Ascending aorta (tissue), 2 donors: ENCODE measurements at places on chromosomes 11 and 22. TPM values are rescaled to one million over a fixed set of nuclear protein-coding genes. Genes with fewer than 3 reads are reported as not detected.

- DNase-seq: no peak
Observed at GRCh38 chr11:94741022-94741679, 27.0 kb upstream of the AMOTL1 start.

The HBB gene
- total RNA-seq: 1,146 TPM

GRCh38 chr11:58391879-58392278 is 14.8 kb downstream of the OR5B3 start:
- no peak for DNase-seq

The SOX6 gene
- 1.6 TPM for total RNA-seq

GRCh38 chr11:64842851-64843685 is 1.4 kb downstream of the CDC42BPG start:
- DNase-seq: no peak

DNA sequence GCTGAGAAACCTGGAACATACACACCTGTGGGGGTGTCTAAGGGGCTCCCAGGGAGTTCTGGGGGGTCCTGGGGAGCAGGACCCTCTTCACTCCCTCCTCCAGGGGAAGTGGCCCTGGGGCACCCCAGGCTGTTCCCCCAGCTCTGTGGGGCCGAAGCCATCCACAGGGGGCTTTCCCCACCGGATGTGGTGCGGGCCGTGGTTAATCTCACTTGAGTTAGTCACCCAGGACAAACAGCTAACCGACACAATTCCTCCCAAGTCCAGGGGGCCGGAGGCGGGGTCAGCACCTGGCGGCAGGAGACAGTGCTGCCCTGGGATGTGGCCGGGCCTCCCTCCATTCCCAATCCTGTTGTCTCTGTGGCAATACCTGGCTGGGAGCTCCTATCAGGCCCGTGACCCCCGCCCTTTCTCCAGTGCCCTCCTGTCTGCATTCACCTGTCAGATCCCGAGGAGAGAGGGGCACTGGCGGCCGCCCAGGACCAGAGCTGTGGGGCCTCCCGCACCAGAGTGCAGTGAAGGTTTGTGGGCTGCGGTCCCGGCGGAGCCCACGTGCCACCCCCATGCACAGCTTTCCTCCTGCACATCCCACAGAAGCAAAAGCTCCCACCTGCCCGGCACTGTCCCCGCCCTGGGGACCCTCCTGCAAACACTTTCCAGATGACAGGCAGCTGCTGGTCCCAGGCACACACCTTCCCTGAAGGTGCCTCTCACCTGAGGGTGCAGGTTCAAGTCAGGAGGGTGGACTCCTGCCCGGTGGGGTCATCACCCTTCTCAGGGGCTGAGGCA is 5.2 kb upstream of the MUC5AC start:
- no peak for DNase-seq

DNA sequence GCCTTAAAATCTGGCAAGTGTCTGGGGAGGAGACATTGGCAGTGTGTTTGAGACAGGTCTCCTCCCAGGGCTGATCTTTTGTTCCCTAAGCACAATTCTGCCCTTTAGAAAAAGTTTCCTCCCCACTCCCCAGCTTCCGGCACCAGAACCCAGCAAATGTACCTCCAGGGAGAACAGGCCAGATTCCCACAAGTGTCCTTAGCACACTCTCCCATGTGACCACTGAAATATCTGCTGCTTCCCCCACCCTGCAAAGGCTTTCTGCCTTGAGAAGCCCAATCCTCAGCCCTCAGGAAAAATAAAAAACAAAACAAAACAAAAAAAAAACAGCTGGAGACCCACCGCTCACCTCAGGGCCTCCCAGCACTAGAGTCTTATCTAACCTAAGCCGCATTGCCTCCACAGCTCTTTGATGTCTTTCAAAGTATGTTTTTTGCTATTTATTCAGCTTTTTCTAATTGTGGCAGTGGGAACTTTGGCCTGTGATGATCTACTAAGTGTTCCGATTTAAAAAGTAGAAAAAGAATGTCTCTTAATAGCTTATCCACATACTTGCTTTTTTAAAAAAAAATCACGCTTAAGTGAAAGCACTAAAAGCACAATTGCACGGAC is 29.0 kb upstream of the FBLN1 start:
- no peak for DNase-seq

DNA sequence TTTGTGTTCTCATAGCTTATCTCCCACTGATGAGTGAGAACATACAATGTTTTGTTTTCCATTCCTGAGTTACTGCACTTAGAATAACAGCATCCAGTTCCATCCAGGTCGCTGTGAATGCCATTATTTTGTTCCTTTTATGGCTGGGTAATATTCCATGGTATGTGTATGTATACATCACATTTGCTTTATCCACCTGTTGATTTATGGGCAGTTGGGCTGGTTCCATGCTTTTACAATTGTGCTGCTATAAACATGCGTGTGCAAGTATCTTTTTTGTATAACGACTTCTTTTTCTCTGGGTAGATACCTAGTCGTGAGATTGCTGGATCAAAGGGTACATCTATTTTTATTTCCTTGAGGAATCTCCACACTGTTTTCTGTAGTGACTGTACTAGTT is 74.8 kb downstream of the ZNF280B start:
- no peak for DNase-seq
